Fibroblast of gingiva (primary cell): ENCODE measurements at places on chromosomes 12 and 14.

DNA sequence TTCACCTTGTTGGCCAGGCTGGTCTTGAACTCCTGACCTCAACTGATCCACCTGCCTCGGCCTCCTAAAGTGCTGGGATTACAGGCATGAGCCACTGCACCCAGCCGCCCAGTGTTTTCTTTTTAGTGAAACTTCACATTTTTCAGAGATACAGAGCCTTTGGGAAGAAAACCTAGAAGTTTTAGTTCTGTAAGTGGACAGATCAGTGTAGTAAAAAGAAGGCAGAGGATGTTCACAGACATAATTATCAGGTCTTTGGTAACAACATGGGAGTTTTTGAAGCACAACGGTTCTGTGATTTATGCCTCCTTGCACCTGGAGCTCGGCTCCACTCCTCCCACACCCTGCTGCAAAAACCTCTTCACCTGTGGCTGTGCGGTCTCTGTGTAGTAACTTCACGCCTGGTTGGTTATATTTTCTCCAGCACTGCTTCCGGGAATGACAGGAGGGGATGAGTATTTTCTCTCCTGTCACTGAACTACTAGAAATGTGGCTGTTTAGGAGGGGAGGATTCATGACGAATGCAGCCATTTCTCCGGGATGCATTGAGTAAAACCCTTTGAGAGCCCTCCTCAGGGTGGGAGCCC is 67.0 kb downstream of the ARF6 start:
- no peak for DNase-seq

DNA sequence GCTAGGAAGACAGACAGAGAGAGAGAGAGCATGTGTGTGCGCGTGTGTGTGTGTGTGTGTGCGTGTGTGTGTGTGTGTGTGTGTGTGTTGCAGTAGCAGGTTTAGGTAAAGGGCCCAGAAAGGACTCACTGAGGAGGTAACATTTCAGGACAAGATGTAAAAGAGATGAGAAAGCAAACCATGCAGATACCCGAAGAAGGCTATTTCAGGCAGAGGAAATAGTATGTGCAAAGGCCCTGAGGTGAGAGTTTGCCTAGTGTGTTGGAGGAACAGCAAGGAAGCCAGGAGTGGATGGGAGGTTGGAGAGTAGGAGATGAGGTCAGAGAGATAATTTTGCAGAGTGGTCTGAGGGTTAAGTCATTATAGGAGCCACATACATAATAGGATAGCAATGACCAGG is 754.3 kb upstream of the TBX3 start:
- no peak for DNase-seq

DNA sequence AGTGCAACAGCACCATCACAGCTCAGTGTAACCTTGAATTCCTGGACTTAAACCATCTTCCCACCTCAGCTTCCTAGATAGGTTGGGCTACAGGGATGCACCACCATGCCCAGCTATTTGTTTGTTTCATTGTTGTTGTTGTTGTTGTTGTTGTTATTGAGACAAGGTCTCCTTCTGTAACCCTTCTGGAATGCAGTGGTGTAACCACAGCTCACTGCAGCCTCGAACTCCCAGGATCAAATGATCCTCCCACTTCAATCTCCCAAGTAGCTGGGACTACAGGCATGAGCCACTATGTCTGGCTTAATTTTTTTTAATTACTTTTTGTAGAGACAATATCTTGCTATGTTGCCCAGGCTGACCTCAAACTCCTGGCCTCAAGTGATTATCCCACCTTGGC is 1.2 kb upstream of the NEMP1 start:
- no peak for DNase-seq

DNA sequence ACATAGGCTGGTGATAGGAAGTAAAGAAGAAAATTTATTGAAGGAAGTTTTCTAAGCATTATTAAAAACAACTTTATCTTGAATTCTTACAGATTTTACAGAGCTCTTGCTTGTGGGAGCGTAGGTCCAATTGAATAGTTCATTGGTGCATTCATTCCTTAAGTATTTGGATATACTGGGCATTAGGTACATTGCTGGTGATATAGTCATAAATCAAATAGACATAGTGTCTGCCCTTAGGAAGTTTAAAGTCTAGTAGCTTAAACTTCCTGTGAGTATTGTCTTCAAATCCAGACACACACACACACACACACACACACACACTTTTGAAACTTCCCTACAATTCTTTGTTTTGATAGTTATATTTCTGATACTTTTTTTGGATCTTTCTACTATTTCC is 226.7 kb downstream of the FUT8 start:
- no peak for DNase-seq

DNA sequence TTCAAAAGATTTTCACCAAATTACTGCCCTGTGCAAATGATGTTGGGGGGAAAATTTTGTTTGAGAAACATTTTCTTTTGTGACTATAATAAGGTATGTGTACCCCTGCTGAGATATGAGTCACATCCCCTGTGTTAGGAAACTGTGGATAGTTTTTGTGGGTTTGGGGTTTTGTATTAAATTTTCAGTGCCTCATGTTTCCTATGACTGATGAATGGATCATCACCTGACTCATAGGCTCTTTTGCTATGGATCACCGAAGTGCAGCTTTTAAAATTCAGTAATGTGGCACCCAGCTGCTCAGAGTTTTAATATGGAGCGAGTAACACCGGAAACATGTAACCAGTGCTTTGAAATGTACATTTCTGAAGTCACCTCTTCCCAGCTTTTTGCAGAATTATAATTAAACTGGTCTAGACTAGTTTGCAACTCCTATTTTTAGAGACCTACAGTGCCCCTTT is 167.4 kb upstream of the HMGA2 start:
- peak; percentile 95 for DNase-seq

DNA sequence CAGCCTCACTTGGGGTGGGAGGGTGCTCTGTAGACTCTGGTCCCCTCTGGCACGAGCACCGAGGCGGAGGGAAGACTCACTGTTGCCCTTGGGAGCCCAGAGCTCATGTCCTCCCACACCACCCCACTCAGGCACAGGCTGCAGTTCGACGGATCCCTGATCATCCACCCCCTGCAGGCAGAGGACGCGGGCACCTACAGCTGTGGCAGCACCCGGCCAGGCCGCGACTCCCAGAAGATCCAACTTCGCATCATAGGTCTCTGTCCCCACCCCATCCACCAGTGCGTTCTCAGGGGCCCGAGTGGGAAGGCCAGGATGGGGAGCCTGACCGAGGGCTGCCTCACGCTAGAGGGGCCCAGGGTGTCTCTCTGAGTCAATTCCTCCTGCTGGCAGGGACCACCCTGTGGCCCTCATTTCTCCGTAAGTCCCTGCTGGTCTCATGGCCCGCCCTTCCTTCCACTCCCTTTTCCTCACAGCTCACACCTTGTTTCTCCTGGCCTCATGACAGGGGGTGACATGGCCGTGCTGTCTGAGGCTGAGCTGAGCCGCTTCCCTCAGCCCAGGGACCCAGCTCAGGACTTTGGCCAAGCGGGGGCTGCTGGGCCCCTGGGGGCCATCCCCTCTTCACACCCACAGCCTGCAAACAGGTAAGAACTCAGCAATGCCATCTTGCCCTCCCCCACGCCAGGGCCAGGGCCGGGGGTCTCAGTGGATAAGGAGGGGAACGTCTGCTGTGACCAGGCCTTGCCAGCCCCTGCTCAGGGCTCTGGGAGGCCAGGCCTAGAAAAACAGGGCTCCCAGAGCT is 27.0 kb downstream of the PAPLN start:
- DNase-seq: no peak

DNA sequence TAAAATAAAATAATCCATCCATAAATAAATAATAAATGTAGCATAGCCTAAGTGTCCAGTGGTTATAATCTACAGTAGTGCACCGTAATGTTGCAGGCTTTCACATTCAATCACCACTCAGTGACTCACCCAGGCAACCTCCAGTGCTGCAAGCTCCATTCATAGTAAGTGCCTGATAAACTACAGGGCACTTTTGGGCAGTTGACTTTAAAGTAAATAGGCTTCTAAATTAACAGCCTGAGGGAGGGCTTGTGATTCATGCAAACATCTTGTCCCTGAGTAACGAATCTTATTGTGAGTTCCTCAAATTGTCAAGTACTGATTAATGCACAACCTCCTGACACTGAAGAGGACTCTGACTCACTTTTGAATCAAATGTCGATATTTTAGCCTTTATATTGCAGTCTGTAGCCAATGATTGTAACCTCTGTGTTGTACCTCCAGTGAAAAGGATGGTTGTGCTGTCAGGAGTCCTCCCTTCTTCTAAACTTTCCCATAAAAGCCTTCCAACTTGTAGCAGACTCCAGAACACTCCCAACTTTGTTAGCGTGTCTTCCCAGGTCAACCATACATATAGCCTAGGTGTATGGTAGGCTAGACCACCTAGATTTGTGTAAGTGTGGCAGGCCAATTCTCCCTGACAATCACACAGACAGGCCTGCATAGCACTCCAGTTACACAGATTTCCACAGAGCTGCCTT is 55.0 kb upstream of the BICD1 start:
- DNase-seq: peak; percentile 72

GRCh38 chr14:50230701-50231474 is 490 bp downstream of the SOS2 start:
- peak; percentile 63 for DNase-seq

GRCh38 chr12:58745348-58746125 is 174.8 kb downstream of the LRIG3 start:
- DNase-seq: no peak

- DNase-seq: no peak
Observed at GRCh38 chr12:6124411-6125309, at the start of gene VWF. Gene VWF, minus strand, starts transcription at chr12:6124670. Its CDS starts 1,474 bp downstream, at chr12:6123196.

DNA sequence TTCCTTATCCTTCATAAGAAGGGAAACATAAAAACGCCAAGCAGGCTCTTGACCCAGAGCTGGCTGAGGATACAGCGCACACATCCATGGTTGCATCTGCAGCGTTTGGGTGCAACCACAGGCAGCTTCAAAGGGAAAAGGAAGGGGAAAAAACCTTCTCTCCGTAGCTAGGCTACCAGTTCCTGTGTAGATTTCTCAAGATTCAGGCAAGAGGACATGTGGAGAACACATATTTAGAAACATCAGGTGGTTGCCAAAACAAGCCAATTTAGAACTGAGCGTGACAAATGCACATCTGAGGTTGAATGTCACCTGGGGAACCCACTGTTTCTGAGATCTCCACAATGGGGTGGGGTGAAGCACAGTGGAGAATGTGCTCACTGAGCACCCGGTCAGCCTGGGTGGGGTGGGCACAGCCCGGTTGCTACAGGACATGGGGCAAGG is 78.3 kb upstream of the BDKRB2 start:
- peak; percentile 67 for DNase-seq

DNA sequence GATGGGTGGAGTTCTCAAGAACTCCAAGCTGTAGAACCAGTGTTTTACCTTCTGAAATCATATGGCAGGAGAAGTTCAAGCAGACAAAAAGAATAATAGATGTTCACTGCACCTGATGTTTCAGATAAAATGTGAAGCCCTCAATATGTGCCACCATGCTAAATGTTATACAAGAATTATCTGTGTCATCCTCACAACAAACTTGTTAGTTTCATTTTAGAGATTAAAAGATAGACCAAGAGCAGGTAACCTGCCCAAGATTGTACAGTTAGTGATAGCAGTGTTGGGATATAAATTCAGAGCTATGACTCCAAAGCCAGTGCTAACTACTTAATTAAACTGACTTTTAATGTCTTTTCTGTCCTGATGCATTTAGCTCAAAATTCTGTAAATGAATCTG is 44.7 kb downstream of the FRS2 start:
- no peak for DNase-seq

GRCh38 chr12:132690112-132690511 is 2.7 kb downstream of the PXMP2 start:
- DNase-seq: no peak

GRCh38 chr12:1916371-1917171 is 1.9 kb downstream of the CACNA2D4 start:
- no peak for DNase-seq

GRCh38 chr12:34591966-34592365 is 569.7 kb downstream of the ALG10 start:
- DNase-seq: no peak

DNA sequence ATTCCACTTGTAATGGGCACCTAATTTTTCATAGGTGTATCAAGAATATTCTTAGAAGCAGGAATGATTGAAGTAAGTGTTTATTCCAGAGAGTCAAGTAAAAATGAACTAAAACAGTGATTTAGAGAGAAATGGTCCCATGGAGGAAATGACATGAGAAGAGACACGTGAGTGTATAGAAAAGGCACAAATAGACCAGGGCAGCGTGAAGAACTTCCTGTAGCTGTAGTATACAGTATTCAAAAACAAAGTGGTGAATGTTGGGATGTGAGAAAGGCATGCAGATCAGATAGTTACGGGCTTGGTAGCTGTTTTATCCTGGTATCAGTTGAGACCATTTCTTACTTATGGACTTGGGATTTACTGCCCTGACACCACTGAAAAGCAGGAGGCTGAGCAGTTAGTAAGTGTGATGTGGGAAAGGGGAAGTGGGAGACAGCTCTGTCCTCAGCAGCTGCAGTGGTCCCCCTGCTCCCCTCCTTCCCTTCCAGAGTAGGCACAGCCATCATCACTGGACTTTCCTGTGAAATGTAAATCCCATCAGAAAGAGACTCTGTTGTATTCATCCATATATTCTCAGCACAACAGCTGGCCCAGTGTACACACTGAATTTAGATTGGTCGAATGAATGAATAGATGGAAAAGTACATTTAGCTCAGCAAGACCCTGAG is 16.8 kb upstream of the TESPA1 start:
- DNase-seq: no peak

GRCh38 chr12:14904854-14905253 is 19.2 kb upstream of the MGP start:
- DNase-seq: no peak

- no peak for DNase-seq
Observed at GRCh38 chr14:104975481-104976197, 2.5 kb downstream of the AHNAK2 start.

GRCh38 chr12:29160230-29160629 is 11.2 kb downstream of the FAR2 start:
- no peak for DNase-seq

DNA sequence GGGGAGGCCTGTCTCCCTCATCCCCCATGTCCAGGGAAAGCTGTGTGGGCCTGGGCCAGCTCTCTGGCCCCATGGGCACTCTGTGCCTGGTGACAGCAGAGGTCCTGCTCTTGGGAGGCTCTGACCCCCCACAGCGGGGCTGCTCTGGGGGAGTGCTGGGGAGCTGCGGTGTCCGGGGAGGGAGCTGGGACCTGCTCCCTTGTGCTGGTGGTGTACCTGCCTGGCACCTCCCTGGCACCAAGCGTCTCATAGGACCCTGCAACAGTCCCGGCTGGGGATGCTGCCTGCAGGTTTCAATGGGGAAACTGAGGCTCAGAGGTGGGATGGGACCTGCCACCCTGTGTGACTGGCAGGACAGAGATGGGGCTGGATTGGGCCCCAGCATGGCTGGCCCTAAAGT is 111.3 kb downstream of the KIF26A start:
- no peak for DNase-seq

- no peak for DNase-seq
Observed at GRCh38 chr14:56738020-56738419, 72.3 kb downstream of the OTX2 start.

DNA sequence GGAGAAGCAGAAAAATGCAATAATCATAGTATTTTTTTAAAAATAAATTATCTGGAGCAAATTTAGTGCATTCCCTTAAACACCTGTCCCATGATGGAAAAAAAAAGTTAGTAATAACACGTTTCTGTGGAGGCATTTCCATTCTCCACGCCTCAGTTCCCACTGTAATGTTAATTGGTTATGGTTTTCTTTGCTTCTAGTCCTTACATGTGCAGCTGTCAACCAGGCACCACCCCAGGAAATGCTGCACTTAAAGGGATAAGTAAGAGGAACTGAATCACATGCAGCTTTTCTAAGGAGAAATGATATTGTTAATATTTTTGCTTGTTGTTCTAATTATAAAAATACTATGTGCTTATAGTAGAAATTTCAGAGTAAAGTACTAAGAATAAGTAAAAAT is 240.3 kb downstream of the ZFP36L1 start:
- peak; percentile 36 for DNase-seq

GRCh38 chr14:68544081-68544892 is 248.6 kb downstream of the ZFP36L1 start:
- DNase-seq: peak; percentile 98
